ENCODE measurements at places on chromosomes 2 and 18. TPM values are rescaled to one million over a fixed set of nuclear protein-coding genes. Genes with fewer than 3 reads are reported as not detected.

The RIT2 gene
- total RNA-seq, result not detected

The NBAS gene
- 38.1 TPM for total RNA-seq

The GKN1 gene
- total RNA-seq, result not detected

The FOXI3 gene
- not detected for total RNA-seq

The SGPP2 gene
- total RNA-seq, result 9.4 TPM

The UGT1A4 gene
- total RNA-seq, result not detected

The BZW1 gene
- 413 TPM for total RNA-seq

The EVA1A gene
- not detected for total RNA-seq

The UGT1A3 gene
- total RNA-seq, result not detected

The TUBA4A gene
- 369 TPM for total RNA-seq

The TWIST2 gene
- not detected for total RNA-seq

The ASB1 gene
- 33.4 TPM for total RNA-seq

The NT5DC4 gene
- total RNA-seq, result not detected

The ADRA2B gene
- total RNA-seq, result 0.54 TPM

The TDRD15 gene
- total RNA-seq, result not detected

The CNDP1 gene
- not detected for total RNA-seq

The SNORC gene
- total RNA-seq, result 0.87 TPM

The MAP3K19 gene
- total RNA-seq, result not detected

The LCT gene
- 0.16 TPM for total RNA-seq

The CYP26B1 gene
- not detected for total RNA-seq

The TTC32 gene
- 8.8 TPM for total RNA-seq

The SCN9A gene
- 0.07 TPM for total RNA-seq

The LRRC30 gene
- not detected for total RNA-seq

The FLACC1 gene
- total RNA-seq, result 0.72 TPM
